GM23248 (cell line): ENCODE measurements at places on chromosomes 4 and X. TPM values are rescaled to one million over a fixed set of nuclear protein-coding genes. Genes with fewer than 3 reads are reported as not detected.

- no peak overlapping the region for H3K27ac ChIP-seq
- no peaks in the 10 kb centered on the region for H3K27me3 ChIP-seq
- no peak overlapping the region for H3K4me3 ChIP-seq
- H3K36me3 ChIP-seq, result no peaks in the 10 kb centered on the region
- no peaks in the 10 kb centered on the region for H3K4me1 ChIP-seq
- no peak for DNase-seq
Measured at GRCh38 chrX:112457788-112458187, 221.9 kb downstream of the LHFPL1 start.

The CD40LG gene
- total RNA-seq, result not detected in 2 replicates

The USP17L15 gene
- total RNA-seq, result not detected in 2 replicates

- H3K4me3 ChIP-seq, result no peak overlapping the region
- no peaks in the 10 kb centered on the region for H3K36me3 ChIP-seq
- H3K27me3 ChIP-seq, result no peaks in the 10 kb centered on the region
- H3K4me1 ChIP-seq, result peaks cover 80% of the 10 kb centered on the region
- DNase-seq, result no peak
Measured at GRCh38 chr4:87034527-87034926, 99.7 kb downstream of the AFF1 start.

The ZNF330 gene
- total RNA-seq, result 24.8 and 28.9 TPM in 2 replicates

- H3K4me1 ChIP-seq, result peaks cover 13% of the 10 kb centered on the region
- H3K27me3 ChIP-seq, result no peaks in the 10 kb centered on the region
- no peak for DNase-seq
- no peak overlapping the region for H3K4me3 ChIP-seq
- H3K27ac ChIP-seq, result no peak overlapping the region
- no peaks in the 10 kb centered on the region for H3K36me3 ChIP-seq
Measured at GRCh38 chr4:94533405-94534223, 81.9 kb downstream of the PDLIM5 start.

GRCh38 chrX:153782313-153782712 is 1.5 kb downstream of the SRPK3 start:
- DNase-seq, result no peak
- H3K4me1 ChIP-seq, result no peaks in the 10 kb centered on the region
- no peaks in the 10 kb centered on the region for H3K27me3 ChIP-seq
- H3K27ac ChIP-seq, result no peak overlapping the region
- H3K36me3 ChIP-seq, result no peaks in the 10 kb centered on the region

The ALB gene
- not detected in 2 replicates for total RNA-seq

- DNase-seq, result peak; percentile 5
- H3K27me3 ChIP-seq, result no peaks in the 10 kb centered on the region
- no peak overlapping the region for H3K27ac ChIP-seq
Measured at GRCh38 chr4:132108784-132109183, 1040.3 kb upstream of the PCDH10 start.

DNA sequence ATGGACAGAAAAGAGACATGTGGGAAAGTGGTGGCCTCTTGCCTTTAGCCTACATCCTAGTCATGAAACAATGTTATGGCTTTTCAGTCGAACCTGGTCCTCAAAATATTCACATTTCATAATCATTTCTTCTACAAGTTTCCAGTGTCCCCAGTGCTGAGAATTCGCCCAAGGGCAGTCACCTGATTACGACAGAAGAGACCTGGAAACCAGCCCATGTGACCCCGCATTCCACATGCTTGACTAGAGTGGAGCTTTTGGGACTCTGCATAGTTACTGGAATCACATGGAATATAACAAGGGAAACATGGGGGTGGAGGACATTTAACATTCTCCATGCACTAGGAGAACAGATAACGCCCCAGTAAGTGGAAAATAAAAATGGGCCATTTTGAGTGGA is 100.1 kb downstream of the PPARGC1A start:
- H3K36me3 ChIP-seq, result no peaks in the 10 kb centered on the region
- peaks cover 9% of the 10 kb centered on the region; the same call in 1 of the 2 replicates for H3K4me1 ChIP-seq
- no peak overlapping the region for H3K27ac ChIP-seq

The TRIM60 gene
- not detected in 2 replicates for total RNA-seq

The CTAG1A gene
- total RNA-seq, result not detected in 2 replicates

- no peaks in the 10 kb centered on the region for H3K4me1 ChIP-seq
- H3K36me3 ChIP-seq, result no peaks in the 10 kb centered on the region
- DNase-seq, result no peak
- no peak overlapping the region for H3K27ac ChIP-seq
- H3K4me3 ChIP-seq, result no peak overlapping the region
Measured at GRCh38 chrX:6225288-6225910, 3.3 kb downstream of the NLGN4X start.
